ENCODE measurements at places on chromosomes 11 and 22. TPM values are rescaled to one million over a fixed set of nuclear protein-coding genes. Genes with fewer than 3 reads are reported as not detected.

The TYR gene
- total RNA-seq: 1,340 TPM

The ANO5 gene
- total RNA-seq: 0.21 TPM

- DNase-seq: no peak
These were observed 23.1 kb downstream of the CD6 start for GRCh38 chr11:60994541-60995080.

- DNase-seq: no peak
These were observed 36.3 kb downstream of the CD82 start for GRCh38 chr11:44601471-44602370.

- DNase-seq: no peak
These were observed 204.8 kb downstream of the SWAP70 start for GRCh38 chr11:9868641-9869040.

GRCh38 chr22:24072361-24072760 is 61.3 kb downstream of the CABIN1 start:
- DNase-seq: no peak

- no peak for DNase-seq
These were observed 24.2 kb downstream of the RTN3 start for GRCh38 chr11:63705526-63705925.

Data from SK-MEL-5 (cell line).